H1 (cell line): ENCODE measurements at places on chromosomes 12 and 14.

DNA sequence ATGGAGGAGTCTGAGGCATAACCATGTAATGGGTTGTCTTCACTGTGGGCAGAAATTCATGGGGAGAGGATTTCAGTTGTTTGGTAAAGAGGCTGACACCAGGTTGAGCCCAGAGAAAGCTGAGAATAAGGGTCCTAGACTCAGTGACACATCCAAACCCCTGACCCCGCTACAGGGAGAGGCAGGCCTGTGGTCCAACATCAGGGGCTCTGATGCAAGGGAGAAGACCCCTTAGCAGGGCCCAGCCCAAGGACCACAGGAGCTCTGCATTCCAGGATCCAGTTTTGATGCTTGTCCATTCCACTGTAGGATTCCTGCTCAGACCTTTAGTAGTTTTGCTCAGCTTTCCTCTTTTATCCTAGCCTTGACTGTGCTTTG, 15.5 kb downstream of the GPR68 start:
- no peak for DNase-seq

- no peak for DNase-seq
These were observed 695.4 kb upstream of the TMEM132C start for GRCh38 chr12:127571578-127571977.

DNA sequence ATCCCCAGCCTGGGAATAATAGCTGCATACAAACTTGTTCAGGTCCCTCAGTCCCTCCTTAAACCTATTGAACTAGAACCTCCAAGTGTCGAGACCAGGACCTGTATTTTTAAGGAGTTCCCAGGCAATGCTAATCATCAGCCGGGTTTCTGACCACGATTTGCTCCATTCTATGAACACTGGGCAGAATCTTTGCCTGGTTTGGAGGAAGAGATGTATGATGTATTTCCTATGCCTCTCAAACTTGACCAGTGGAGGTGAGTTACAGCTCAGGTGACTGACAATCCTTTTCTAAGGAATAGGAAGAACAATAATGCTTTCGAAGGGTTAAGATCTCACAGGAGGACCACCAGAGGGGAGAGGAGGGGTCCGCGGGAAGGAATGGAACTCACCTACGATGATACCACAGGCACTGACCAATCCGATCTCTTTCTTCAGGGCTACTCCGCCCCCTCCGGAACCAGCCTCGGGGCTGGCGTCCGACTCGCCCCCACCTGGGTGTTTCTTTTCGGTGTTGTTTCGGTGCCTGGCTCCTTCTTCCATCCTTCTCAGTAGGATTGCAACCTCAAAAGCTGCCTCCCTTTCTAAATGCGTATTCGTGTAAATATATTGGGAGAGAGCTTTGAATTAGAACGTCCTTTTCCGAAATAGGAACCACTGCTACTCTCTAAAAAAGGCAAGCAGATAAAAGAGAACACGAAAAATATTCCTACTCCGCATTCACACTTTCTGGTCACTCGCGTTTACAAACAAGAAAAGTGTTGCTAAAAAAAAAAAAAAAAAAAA, 895 bp downstream of the SLC7A8 start:
- DNase-seq: peak; percentile 38

- DNase-seq: no peak
These were observed 399 bp upstream of the WASHC4 start for GRCh38 chr12:105107171-105107493.

- no peak for DNase-seq
These were observed 21.9 kb downstream of the KRT80 start for GRCh38 chr12:52169886-52170285.

- no peak for DNase-seq
These were observed 14.8 kb downstream of the PRKAB1 start for GRCh38 chr12:119682639-119683252.

DNA sequence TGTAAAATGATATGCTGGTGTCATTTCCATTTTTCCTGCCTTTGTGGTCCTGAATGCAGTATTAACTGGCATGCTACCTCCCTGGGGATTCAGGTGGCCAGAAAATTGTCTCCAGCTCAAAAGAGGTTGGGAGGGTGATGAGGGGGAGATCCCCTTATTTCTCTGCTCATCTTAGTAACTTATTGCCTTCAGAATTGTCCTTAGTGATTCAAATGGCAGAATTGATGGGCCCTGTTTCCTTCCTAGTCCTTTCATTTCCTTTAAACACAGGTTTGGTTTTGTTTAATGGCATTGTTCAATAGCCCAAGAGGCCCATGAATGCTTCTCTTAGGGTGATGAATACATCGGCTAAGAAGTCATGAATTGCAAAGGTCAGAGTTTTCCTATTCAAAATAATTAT, 207.0 kb downstream of the SLC41A2 start:
- no peak for DNase-seq

GRCh38 chr12:112590281-112590680, 171.5 kb downstream of the PTPN11 start:
- DNase-seq: peak; percentile 56

DNA sequence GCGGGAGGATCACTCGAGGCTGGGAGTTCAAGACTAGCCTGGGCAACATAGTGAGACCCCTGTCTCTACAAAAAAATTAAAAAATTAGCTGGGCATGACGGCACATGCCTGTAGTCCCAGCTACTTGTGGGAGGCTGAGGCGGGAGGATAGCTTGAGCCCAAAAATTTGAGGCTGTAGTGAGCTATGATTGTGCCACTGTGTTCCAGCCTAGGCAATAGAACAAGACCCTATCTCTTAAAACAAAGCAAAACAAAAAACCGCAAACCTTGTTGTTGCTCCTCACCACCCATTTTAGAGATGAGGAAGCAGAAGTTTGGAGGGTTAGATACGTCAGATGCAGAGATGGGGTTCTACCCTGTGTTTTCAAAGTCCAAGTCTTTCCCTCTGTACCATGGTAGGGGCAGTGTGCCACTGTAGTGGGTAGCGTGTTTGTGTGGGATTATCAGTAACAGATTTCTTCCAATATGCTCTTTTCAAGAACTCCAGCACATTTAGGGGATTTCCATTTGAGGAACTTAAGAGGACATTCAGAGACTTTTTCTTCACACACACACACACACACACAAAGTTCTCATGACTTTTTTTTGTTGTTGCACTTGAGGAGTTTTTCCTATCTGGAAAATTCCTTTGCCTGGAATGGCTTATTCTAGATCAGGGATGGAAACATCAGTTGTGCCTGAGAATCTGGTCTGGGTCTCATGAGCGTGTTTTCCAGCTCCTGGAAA, 186.5 kb downstream of the CHST11 start:
- DNase-seq: no peak

- peak; percentile 6 for DNase-seq
These were observed 48.6 kb downstream of the PPP1R36 start for GRCh38 chr14:64598404-64598803.

GRCh38 chr14:49494836-49495235, 91.3 kb downstream of the RPS29 start:
- no peak for DNase-seq

- DNase-seq: no peak
These were observed 9.0 kb downstream of the SCARB1 start for GRCh38 chr12:124854637-124855184.

GRCh38 chr14:89673512-89674225, 256.6 kb upstream of the FOXN3 start:
- no peak for DNase-seq

- DNase-seq: no peak
These were observed 14.2 kb downstream of the RPS6KL1 start for GRCh38 chr14:74908861-74909341.

- DNase-seq: no peak
These were observed 1066.1 kb downstream of the FLRT2 start for GRCh38 chr14:86596024-86596423.

- no peak for DNase-seq
These were observed 23.8 kb downstream of the DNM1L start for GRCh38 chr12:32702946-32703345.

DNA sequence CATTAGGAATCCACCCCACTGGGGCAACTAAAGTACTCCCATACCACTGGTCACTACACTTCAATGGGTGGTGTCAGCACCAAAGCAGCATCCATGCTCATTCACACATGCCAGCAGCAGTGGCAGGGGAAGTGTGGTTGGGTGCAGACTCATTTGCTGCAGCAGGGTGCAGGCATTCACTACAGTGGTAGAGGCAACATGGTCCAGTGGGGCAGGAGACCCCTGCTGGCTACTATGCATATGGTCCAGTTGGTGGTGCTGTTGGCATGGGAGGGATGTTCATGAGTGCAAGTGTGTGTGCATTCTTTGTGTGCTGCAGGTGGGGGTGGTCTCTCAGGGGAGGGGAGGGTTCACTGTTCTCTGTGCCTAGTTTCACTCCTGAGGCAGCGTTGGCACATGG, 908.4 kb upstream of the NOVA1 start:
- DNase-seq: no peak

- no peak for DNase-seq
These were observed 61.7 kb upstream of the PTHLH start for GRCh38 chr12:28034271-28034670.

- no peak for DNase-seq
These were observed 6.5 kb upstream of the AQP2 start for GRCh38 chr12:49944046-49944445.

DNA sequence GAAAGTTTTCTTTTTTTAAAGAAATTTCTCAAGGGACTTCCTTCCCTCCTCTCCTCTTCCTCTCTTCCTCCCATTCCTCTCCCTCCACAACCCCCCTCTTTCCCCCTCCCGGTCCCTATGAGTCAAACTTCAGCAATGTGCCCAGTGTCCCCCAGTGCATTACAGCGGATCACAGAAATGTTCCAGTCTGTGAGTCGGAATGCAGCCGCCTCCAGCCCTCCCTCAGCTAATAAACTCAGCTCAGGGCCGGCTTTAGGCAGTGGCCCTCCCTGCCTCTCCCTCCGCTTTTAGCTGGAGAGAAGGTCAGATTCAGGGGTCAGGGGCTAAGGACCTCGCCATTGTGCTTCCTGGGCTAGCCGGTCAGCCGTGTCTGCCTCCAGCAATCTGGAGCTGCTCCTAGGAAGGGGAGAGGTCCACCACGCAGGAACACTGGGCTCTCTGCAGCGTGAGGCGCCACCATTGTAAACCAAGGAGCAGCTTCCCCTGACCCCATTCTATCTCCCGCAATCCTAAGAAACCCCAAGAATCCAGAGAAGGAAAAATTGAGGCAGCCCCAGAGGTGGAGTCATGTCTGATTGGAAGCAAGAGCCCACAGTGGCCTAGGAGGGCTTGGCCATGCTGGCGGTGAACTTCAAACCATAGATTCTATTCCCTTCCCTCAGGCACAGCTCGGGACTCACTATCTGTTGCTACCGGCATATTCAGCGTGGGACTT, 1.1 kb upstream of the HDAC7 start:
- no peak for DNase-seq
